NCI-H2081 treated with DMSO at 0.1 percent for 48 hours (cell line): ENCODE measurements at places on chromosomes 13 and 19.

DNA sequence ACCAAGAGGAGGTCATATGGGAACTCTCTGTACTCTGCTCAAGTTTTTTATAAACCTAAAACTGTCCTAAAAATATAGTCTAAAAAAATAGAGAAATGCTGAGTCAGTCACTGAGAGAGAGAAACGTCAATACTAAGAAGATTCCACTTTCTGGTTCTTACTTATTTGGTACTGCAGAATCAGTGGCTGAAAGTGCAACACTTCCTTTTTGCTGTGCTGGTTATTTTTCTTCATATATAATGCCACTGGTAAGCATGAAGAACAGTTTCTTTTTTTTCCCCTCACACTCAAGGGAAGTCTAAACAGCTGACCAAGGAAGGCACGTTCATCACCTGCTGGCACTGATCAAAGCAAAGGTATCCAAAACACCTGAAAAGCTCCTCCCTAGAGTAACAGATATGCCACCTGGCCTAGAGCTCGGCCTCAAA, 44.3 kb upstream of the N4BP2L1 start:
- DNase-seq = no peak

- DNase-seq = no peak
Measured at GRCh38 chr13:106455190-106455589, 80.3 kb downstream of the EFNB2 start.

DNA sequence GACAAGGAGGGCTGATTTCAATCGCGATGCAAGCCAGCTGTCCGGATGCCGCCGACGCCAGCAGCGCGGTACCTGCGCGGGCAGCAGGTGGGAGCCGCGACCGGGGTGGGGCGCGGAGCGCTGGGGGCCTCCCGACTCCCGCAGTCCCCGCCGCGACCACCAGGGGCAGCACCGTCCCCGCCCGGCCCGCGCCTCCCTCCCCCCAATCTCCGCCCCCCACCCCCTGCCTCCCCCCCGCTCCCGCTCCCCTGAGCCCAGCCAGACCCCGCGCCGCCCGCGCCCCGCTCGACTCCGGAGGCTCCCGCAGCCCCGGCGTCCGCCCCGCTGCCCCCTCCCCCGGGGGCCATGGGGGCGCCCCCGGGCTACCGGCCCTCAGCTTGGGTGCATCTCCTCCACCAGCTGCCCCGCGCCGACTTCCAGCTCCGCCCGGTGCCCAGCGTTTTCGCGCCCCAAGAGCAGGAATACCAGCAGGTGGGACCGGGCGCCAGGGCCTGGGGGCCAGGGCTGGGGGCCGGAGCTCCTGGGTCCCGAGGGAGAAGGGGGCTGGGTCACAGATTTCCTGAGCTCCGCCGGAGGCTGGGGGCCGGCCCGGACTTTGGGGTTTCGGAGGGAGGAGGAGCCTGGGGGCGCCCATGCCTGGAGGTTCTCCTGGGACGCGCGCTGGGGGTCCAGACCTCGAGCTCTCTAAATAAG, at the start of gene TTYH1:
TSS of gene TTYH1 (plus strand) at position 257 of the 693 bp plus-strand sequence. CDS start at position 346, 89 bp downstream.
- no peak for DNase-seq

DNA sequence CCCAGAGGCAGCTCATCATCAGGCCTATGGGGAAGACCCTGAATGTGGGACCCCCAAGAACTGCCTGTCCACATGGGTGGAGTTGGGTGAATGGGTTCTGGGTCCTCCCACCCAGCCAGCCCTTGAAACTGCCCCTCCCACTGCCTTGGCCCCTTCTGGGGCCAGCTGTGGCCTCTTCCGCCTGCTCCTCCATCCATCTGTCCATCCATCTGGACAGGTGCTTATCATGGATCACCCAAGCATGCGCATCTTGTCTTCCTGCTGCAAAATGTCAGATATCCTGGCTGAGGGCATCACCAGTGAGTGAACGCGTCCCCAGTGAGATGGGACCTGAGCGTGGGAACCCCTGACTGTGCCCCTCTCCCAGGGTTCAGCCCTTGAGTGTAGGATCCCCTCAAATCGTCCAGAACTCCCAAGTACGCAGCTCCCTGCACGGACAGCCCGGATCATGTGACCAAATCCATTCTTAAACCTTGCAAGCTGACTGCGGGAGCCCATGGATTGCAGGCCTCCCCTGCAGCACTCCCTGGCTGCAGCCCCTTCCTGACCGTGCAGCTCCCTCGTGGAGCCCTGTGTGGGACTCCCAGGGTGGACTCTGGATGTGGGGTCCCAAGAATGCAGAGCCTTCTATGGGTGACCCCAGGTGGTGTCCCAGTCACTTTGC, 2.0 kb downstream of the STXBP2 start:
- DNase-seq = no peak

DNA sequence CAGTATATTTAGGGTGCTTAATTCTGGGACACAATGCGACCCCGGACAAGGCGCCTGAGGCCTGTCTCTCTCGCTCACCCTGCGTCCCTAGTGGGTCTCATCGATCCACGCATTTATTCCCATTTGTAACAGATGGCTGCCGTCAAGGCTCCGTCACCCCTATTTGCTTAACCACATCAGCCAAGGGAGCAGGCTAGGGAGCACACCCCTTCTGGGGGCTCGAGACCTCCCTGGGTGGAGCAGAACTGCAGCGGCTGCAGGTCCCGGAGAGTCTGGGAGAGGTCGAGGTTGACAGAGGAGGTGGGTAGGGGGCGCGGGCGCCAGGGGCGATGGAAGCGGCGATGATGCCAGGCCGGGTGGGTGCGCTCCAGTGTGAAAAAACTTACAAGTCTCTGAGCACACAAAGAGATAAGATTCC, 507 bp downstream of the ALG5 start:
- DNase-seq = no peak

DNA sequence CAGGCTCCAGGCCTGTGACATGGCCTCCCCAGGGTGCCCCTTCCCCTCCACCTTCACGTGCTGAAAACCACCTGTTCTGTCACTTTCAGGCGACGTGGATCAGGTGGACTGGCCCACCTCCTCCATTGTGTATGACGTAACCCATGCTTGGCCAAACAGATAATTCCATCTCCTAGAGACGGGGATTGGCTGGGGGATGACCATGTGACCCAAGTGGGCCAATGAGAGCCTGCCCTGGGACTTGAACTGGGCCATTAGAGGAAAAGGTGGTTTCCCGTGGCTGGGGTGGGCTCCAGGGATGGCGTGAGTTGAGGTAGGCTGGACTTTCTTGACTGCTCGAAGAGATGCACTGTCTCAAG, 3.6 kb upstream of the ADAMTSL5 start:
- DNase-seq = no peak

DNA sequence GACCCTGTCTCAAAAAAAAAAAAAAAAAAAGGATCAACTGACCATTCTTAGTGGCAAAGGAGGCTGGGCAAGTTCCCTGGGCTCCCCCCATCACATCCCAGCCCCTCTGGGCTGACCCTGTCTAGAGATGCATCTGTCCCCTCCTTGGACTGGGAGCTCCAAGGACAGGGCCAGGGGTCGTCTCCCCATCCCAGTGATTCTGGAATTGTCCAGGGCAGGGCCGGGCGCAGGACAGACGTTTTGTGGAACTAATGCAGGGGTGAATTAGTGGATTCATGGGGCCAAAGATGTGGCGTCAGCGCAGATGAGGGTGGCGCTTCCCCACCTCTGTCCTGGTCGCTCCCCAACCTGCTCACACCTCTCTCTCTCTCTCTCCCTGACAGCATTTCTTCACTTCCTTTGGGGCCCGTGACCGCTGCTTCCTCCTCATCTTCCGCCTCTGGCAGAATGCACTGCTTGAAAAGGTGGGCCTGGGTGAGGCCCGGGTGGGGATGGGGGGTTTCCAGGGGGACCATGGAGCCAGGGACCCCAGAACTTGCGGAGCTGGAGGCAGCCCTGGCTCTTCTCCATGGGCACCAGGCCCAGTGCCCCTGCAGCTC, 11.1 kb downstream of the GRAMD1A start:
- no peak for DNase-seq

DNA sequence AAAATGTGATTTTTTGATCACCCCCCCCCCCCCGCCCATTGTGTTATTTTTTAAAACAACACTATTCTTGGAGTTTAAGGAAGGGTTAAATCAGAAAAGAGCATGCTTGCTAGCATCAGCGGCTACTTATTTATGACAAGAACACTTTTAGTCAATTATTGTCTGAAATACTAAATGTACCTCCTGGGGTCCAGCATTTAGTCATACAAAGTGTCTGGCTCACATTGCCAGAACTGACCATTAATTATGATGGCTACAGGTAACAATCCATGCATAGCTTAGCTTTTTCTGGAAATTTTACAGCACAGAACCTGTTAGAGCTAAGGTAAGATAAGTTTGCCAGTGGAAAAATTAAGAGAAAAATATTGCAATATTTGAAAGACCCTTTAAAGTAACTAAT, 90.1 kb downstream of the PCDH9 start:
- no peak for DNase-seq

DNA sequence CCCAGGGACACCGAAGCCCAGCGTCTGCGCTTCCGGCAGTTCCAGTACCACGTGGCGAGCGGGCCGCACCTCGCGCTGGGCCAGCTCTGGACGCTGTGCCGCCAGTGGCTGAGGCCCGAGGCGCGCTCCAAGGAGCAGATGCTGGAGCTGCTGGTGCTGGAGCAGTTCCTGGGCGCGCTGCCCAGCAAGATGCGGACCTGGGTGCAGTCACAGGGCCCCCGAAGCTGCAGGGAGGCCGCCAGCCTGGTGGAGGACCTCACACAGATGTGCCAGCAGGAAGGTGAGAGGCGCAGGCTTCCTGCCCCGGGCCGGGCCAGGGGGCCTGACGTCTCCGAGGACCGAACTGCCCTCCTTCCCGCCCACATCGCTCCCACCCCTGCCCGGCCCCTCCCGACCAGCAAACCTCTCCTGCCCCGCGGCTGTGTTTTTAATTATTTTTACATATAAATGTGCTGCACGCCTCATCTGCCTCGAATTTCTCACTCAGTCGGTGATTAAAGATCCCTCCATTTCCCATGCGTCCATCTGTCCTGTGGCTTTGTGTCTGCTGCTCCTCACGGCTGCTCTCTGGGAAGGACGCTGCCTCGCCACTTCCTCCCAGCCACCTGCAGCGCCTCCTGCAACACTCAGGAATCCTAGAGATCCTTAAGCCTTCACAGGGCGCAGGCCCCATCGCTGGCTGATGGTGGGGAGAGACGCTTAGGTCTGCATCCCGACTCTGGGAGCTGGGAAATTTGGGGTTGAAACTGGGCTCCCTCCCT, 4.3 kb downstream of the ZSCAN1 start:
- DNase-seq = no peak

- DNase-seq = no peak
Measured at GRCh38 chr19:51905206-51905605, 389 bp upstream of the ZNF649 start.

DNA sequence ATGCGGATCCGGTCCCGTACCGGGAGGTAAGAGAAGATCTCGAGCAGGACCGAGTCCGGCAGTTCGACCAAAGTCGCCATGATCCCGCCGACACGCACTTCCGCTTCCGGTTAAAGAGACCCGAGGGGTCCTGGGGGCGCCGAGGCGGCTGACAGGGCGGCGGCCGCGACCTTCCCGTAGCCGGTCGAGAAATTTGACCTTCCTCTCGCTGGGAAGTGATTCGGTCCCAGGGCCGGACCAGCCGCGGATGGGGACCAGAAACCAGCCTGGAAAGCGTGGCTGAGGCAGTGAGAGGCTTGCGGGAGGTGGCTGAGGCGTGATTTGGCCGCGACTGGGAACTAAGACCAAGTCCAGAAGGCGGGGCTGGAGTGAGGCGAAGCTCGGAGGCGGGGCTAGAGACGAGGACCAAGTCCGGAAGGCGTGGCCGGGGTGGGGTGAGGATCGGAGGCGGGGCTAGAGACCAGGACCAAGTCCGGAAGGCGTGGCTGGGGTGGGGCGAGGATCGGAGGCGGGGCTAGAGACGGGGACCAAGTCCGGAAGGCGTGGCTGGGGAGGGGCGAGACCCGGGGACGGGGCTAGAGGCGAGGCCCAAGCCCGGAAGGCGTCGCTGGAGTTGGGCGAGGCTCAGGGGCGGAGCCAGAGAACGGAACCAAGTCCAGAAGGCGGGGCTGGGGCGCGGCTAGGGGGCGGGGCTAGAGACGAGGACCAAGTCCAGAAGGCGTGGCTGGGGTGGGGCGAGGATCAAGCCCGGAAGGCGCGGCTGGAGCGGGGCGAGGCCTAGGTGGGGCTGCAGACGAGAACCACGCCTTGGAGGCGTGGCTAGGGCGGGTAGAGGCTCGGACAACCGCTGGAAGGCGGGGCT, at the start of gene FBXL12:
TSS of gene FBXL12 (minus strand) at position 346 of the 862 bp plus-strand sequence. CDS start at position 80, 266 bp downstream.
- DNase-seq = peak; percentile 86

DNA sequence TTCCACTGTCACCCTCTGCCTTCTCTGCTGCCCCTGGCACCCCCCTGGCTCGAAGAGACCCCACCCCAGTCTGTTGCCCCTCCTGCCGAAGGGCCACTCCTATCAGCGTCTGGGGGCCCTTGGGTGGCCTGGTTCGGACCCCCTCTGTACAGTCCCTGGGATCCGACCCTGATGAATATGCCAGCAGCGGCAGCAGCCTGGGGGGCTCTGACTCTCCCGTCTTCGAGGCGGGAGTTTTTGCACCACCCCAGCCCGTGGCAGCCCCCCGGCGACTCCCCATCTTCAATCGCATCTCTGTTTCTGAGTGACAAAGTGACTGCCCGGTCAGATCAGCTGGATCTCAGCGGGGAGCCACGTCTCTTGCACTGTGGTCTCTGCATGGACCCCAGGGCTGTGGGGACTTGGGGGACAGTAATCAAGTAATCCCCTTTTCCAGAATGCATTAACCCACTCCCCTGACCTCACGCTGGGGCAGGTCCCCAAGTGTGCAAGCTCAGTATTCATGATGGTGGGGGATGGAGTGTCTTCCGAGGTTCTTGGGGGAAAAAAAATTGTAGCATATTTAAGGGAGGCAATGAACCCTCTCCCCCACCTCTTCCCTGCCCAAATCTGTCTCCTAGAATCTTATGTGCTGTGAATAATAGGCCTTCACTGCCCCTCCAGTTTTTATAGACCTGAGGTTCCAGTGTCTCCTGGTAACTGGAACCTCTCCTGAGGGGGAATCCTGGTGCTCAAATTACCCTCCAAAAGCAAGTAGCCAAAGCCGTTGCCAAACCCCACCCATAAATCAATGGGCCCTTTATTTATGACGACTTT, 2.0 kb downstream of the ZFP36 start:
- no peak for DNase-seq
